Activated CD4-positive, alpha-beta T cell treated with anti-CD3 and anti-CD28 coated beads for 4 hours (primary cell): ENCODE measurements at places on chromosomes 7 and 10.

DNA sequence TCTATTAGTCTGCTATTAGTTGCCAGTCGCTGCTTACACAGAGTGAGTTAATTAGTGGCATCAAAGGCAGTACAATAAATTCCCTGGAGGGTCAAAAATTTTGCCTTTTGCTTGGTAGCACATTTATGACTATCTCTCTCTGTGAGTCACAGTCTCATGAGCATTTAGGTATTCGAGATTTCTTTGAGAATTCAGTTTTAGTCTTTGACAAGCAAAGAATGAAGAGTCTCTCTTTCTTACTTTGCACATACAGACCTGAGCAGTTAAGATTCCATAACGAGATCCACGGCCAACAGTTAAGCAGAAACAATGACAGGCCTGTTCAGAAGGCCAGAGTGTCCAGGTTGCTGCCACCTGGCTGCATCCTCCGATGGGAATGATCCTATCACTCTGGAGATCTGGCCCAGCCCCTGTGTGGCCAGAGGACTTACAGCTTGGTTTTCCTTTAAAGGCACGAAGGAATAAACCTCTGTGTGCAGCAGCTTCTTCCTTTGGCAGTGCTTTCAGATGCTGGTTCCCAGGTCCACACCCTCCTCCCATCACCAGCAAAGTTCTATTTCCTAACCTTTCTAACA, 80.6 kb downstream of the GLI3 start:
- no peak for DNase-seq

GRCh38 chr10:4391683-4392082, 434.3 kb upstream of the AKR1E2 start:
- no peak for DNase-seq

DNA sequence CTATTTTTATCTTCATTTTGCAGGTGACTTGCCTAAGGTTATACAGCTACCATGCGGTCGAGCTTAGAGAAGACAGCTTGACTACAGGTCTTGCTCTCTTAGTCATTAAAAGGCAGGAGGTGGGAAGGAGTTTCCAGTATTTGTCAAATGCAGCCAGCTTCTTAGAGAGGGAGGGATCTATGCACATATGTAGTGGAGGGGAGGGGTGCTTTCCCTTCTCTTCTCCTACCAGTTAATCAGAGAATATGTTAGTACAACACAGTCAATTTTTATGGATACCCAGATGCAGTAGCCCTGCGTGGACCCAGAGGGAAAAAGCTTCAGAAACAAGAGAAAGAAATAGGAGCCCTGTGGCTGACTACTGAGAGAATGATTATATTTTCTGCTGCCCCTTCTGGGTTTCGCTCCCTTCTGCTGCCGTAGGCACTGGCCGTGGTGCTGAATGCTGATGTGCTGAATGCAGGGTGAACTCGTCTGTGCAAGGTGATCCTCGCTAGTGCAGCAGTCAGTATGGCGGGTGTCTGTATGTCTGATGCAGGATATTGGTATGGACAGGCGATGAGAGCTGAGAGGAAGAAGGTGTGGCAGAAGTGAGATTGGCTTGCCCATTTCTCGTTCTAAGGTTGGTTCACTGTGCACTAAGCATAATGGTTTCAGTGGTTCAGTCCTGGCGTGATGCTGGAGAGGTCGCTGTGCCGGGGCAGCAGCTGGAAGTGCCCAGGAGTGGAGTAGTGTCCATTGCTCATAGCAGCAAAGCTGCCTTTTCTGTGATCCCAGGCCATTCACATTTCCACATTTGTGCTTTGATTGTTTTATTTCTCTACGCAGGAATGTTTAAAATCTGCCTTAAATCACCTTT, 189.2 kb upstream of the PODXL start:
- DNase-seq, result no peak

DNA sequence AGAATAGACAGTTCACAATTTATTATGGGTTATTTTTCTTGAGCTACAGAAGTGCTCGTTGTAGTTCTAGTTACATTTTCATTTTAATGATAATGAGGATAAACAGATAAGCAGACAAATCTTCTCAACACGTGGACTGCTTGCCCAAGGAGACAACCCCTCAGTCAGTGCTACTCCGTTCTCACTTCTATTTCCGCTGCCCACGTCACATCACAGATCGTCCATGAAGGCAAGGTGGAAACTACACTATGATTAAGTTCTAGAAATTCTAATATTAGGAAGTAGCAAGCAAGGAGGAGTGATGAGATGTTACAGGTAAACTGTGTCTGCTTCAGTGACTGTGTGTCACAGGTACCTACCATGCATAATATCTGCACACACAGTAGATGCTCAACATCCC, 210.5 kb downstream of the CHCHD3 start:
- no peak for DNase-seq

DNA sequence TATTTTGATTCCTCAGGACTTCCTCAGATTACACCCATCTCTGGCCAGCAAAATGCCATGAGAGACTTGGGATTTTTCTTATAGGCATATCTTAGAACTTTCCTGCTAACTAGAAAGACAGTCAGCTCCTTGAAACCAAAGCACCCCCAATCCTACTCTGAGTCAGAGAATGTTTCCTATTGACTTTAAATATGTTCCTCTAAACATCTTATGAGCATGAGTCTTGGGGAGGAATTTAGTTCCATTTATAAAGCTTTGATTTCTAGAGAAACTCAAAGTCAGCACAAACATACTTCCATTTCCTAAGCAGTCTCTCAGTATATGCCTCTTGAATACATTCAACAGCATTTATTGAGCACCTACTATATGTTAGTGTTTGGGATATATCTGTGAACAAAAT, 128.5 kb downstream of the INHBA start:
- DNase-seq, result no peak

- DNase-seq, result no peak
Observed at GRCh38 chr7:39753823-39754325, 130.5 kb downstream of the RALA start.

DNA sequence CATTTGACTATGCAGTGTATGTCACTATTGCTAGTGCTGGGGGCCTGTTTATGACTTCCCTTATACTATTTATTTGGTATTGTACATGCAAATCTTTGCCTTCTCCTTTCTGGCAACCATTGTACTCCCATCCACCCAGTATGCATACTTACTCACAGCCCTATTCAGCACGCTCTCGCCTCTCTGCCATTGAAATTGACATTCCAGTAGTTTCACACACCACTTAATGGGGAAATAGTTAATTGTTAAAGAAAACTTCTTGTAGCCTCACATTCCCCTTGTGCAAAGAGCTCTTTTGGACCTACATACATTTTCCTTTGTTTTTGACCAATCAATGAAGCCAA, 9.9 kb downstream of the CLDN12 start:
- DNase-seq, result no peak

DNA sequence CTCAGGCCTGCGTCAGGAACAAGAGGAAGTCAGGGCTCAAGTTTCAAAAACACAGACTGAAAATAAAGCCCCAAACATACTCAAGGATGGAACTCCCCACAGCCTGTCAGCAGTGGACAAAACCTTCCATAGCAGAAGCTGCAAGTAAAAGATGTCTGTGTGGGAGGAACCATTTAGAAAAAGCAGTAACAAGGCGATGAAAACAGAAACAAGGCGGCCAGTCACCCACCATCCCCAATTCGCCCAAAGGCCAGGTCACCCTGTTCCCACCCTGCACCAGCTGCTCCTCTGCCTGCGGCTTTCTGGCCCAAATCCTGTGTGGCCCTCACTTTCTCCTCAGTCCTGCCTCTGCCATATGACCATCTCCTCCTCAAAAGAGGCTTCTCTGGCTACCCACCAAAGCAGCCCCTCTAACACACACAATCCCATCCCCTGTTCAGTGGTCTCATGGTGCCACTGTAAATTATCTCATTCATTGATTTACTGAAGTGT, 27.8 kb downstream of the KCNMA1 start:
- DNase-seq, result no peak

DNA sequence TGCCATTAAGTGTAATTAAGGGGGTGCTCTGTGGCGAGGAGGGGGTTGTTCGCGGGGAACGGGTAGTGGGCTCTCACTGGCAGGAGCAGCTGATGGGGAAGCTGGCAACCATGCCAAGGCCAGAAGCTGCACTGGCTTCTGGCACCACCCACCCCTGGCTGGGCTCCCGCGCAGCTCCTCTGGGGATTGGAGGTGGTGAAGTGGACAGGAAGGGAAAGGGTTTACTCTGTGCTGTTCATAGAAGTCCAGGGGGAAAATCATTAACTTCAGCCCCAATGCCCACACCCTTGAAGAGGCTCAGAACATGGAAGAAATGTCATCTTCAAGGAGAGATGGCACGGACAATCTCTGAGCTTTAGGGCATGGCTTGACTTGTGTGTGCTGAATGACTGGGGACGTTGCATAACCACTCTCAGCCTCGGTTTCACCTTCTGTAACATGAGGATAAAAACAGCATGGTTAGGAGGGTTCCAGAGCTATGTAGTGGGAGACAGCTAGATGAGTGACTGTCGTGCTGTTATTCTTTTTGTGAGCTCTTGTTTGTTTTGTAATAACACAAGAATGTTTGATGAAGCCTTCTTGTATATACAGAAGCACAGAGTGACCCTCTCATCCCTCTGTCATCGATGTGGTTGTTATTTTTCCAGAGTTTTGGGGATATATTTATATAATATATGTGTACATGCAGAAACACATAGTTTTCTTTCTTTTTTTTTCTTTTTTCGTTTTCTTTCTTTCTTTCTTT, 29.9 kb downstream of the KAZALD1 start:
- DNase-seq, result no peak

GRCh38 chr7:78912781-78913180, 540.7 kb downstream of the MAGI2 start:
- DNase-seq, result no peak

- DNase-seq, result no peak
Observed at GRCh38 chr7:77439572-77439971, 23.4 kb upstream of the GSAP start.

- no peak for DNase-seq
Observed at GRCh38 chr10:110764378-110764777, 107.3 kb upstream of the PDCD4 start.

DNA sequence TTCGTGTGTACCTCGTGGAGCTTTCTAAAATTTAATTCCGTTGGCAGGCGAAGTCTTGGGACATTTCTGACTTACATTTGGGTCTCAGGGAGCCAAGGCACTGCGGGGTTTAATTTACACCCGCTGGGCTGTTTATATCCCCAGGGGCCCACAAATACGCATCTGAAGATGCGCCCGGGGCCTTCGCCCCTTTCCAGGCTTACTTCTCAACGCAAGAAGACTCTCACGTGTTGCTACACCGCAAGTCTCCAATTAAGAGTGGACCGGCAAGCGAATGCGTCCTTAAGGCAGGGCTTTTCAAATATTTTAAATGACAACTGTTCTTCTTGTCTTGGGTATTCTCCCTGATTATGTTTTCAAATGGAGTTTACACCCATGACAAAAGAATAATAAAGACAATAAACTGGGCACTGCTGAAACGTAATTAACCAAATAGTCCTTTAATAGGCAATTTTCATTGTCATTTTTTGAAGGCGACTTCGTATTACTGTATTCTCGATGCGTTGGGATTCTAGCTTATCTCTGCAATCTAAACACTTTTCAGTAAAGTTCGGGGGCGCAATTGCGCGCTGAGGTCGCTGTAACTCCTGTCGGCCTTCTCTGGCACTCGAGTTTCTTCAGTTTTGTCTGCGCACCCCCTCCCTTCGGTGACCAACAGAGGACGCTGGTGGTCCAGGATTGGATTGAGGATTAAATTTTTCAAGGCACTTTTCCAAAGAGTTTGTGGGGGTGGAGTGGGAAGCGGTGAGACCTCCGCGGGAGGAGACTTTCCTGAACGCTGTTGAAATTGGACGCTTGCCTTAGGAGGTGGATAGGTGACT, 837 bp upstream of the IGFBP3 start:
- DNase-seq, result no peak

DNA sequence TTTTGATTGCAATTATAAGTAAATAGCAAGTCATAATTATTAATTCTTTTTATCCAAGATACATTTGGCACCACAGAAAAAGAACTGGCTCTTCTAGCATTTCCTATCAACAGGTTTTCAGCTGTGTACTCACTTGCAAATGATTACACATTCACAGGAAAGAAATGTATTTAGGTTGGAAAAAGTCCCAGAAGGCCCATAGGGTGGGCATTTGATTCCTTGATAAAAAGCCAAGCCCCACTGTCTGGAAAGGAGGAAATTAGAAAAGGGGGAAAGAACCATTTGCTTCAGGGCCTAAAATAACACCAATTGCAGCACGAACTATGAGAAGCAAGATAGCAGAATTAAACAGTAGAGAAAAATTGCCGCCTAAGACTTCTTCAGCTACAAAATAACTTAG, 80.8 kb upstream of the COL1A2 start:
- no peak for DNase-seq

DNA sequence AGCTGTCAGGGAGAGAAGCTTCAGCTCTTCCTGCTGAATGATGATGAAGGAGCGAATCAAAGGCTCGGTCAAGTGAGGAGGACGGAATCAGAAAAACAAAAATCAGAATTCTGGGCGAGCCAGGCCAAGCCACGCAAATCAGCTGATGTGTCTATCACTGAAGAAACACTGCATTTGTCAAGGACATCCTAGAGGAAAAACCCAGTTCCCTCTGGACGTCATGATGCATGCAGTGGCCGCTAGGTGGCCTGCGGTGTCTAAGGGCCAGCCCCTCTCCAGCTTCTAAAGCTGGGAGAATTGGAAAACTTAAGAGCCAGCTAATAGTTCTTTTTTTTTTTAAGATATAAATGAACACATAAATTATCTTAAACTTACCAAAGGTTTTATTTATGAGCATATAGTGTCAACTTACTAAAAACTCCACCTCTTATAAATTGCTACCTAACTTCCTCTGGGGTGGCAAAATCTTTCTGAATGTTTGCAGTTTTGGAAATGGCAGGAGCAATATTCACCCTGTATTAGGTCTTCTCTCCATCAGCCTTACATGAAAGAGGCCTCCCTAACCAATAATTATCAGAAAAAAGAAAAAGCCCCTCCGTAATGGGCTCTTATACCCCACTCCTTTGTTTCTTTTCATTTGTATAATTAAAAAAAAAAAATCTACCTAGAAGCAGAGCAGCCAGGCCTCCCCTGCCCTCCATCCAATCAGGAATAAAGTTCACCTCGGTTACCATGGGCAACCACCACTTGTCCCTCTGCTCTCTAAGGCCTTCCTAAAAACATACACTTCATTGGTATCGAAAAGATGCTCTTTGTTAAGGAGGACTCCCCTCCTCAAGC, 186.8 kb downstream of the USP6NL start:
- DNase-seq, result no peak

DNA sequence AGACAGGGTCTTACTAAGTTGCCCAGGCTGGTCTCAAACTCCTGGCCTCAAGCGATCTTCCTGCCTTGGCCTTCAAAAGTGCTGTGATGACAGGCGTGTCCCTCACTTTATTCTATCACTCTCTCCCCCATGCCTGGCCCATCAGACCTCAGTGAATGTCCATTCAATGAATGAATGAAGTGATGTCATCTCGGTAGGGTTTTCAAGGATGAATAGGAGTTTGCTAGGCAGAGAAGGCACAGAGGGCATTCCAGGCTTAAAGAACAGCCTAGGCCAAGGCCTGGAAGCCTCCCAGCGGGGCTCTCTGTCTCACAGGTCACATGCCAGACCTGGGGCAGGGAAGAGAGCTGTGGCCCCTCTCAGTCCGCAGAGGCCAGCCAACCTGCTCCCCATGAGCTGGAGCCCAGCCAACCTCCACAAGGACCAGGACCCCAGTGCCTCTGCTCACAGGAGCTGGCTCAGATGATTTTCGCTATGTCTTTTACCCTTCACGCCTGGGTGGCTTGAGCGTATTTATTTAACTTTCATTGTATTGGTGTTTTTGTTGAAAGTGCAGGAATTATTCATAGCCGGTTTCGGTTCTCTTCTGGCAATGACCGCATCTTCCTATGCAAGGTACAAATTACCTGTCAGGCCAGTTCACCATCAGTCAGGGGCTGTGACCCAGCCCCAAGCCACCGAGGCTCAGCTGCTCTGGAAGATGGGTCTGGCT, 11.8 kb upstream of the TNRC18 start:
- DNase-seq, result no peak
